ENCODE measurements at places on chromosomes 12 and 14.
A peak's percentile ranks its signal among the peaks of the same experiment; 100 is the strongest.

GRCh38 chr14:76778546-76779215 lies 17.4 kb downstream of the VASH1 start:
- DNase-seq = no peak

DNA sequence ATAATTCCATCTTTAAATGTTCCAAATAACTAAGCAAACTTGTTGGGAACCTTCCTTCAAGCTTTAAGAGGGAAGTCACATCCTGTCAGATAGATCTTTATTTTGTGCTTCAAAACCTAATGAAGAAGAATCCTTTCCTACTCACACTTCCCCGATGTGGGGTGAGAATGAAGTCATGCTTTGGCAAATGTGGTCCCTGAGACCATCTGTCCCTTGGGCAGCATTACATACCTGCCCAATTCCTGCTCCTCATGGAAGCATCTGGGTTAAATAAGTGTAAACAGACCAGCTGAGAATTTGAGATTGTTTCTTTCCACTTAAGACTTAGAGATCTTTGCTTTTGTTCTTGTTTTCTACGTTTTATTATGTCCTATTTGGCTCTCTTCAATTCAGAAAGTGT lies 606.0 kb upstream of the TMEM132C start:
- DNase-seq = no peak

DNA sequence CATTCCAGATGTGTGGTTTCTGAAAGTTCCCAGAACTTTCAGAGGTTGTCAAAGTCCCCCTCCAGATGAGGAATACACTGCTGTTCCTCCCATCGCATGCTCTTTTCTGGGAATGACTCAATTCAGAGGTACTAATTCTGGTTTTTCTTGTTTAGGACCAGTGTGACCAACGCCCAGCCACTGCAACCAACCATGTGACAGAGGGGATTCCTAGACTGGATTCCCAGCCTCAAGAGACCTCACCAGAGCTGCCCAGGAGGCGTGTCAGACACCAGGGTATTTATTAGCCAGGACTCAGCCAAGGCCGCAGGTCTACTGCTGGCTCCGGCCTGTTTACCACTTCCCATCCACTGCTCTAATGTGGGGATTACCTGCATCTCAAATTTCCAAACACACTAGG lies 24.2 kb downstream of the TRAFD1 start:
- DNase-seq = peak; percentile 51

- DNase-seq = peak; percentile 77
Observed at GRCh38 chr12:105053116-105053572, 31.1 kb downstream of the ALDH1L2 start.

DNA sequence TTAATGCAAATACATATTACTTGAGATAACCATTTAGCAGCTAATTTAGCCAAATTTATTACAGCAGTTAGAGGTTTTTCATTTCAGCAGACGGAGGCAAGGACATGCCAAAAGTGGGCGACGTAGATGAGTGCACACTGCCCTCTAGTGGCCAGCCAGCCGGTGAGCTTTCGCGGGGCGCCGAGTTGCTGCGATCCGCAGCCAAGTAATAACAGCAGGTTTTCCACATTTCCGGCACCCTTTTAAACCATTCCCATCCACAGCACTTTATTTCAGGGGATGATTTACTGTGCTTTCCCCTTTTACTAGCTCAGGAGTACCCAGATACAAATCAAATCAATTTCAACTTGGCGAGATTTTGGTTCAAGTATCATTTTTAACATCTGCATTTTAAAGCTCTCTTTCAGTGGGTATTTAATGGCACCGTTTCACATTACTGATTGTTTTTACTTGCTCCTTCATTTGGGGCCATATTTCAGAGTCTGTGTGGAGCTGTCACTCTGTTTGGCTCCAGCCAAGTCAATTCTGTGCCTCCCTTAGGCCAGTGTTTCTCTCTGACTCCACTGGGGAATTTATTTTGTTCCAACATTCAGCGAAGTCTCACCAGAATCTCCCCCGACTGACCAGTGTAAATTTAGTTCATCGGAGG lies 158.0 kb downstream of the EGLN3 start:
- peak; percentile 92 for DNase-seq

GRCh38 chr12:46787496-46788055 lies 38.2 kb downstream of the SLC38A4 start:
- no peak for DNase-seq

DNA sequence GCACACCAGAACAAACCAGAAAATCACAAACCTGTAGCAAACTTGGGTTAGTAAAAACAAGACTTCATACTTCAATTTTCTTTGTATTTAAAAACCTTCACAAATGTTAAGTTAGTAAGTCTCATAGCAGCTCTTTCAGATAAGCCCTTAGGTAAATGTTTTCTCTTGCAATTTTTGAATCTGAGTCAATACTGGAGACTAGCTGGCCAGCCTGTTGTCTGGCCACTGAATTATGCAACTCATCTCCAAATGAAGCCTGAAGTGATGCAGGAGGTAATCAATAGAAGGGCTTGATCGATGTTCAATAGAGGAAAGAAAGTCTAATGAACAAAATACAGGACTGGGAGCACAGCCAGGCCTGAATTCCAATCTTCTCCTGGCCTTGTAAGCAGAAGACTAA lies 465.2 kb downstream of the LRIG3 start:
- DNase-seq = no peak

DNA sequence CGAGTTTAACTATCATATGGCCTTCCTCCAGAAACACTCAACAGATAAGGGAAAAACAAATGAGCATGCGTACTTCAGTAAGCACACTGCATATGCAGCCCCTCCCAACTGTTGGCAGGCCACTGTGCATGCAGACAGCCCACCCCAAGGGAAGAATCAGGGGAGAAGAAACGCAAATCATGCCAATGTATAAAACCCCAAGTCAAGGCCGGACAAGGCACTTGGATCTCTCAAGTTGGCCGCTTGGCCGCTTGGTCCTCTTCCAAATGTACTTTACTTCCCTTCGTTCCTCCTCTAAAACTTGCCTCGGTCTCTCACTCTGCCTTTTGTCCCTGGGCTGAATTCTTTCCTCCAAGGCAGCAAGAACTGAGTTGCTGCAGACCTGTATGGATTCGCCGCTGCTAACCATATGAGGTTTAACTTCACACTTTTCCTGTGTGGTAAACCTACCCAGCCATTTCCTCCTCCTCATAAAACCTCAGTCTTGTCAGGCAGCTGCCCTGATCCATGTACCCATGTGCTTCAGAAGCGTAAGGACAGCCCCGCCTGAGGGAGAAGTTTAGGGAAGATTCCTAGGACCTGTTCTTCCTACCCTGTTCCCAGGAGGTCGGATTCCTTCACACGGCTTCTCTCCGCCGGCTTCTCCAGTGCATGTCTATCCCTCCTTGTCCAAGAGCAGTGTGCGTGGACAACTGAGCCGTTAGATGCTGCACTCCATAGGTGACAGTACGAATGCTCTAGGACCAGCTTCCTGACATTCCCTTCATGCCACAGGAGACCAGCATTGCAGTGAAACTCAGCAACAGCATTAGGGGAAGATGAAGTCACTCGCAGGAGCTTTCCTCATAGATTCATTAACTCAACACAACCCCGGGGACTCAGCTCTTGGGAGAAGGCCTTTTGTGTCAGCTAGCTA lies 188.0 kb downstream of the MON2 start:
- DNase-seq = no peak

DNA sequence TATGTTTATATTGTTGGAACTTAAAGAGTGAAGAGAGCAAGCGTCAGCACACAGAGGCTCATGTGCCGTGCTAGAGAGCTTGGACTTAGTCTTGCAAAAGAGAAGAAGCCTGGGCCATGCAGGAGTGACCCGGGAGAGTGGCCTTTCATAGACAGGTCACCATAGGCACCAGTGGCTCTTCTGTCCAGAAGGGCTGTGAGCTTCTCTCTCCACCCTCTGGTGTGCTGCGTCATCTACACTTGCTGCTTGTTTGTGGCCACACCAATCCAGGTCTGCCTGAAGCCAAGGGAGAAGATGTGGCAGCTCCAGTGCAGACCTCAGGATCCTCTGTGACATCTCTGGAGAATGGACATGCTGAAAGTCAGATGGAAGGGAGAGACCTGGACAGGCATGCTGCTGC lies 74.4 kb downstream of the NTF3 start:
- DNase-seq = no peak

- no peak for DNase-seq
Observed at GRCh38 chr12:102891756-102892155, 25.3 kb downstream of the PAH start.

- no peak for DNase-seq
Observed at GRCh38 chr12:62562846-62563245, 96.2 kb downstream of the MON2 start.

DNA sequence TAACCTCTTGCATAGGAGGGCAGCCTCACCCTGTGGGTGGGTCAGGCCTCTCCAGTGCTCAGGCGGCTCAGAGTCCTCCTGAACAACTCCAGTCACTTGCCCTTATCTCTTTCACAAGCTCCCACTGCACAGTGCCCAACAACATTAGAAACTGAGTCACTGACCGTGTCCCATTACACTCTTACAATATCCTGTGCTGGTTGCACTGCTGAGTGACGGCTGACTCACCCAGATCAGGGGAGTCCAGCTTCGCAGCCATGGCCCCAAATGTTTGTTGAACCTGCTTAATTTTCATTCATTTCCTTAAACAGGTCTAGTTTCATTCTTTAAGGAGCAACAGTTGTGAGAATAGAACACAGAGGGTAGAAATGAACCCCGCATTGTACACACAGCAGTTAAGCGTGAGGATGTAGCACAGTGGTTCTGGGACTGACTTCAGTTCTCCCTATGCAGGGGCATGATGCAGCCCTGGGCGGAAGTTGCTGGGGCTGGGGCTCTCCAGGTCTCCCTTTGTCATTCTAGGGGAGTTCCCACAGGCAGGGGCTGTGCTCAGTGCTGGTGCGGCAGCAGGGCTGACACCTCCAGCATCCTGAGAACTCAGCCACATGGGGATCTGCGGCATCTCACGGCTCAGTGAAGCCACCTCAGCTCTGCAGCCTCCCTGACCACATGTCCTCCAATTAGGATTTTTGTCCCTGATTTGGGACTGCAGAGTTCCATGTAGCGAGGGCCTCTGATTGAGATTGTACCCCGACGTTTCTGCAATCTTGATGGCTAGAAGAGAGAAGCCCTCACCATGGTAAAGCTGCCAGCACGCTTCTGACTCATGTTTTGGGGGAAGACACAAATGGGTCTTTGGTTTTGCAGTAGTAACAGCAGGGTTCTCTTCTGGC lies 16.1 kb downstream of the GPR68 start:
- no peak for DNase-seq

GRCh38 chr14:73468828-73469375 lies 10.6 kb upstream of the NUMB start:
- DNase-seq = no peak

DNA sequence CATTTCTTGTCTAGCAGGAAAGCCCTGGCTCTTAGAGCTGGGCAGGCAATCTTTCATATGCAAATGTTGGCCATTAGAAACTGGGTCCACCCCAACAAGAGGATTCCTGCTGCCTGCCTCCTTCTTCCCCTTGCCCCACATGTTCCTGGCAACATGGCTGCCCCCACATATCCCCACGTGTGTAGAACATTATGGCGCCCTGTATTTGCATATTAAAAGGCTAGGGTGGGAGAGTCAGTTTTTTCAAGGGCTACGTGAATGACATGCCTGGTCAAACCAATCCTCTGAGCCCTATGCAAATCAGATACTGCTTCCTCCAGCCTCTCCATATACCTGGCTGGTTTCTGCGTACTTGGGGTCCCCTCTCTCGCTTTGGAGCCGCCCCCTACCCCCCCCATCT lies 514.0 kb downstream of the FUT8 start:
- no peak for DNase-seq

GRCh38 chr12:45304514-45305178 lies 88.8 kb downstream of the ANO6 start:
- no peak for DNase-seq

GRCh38 chr12:92654929-92655328 lies 47.9 kb upstream of the PLEKHG7 start:
- DNase-seq = peak; percentile 49

DNA sequence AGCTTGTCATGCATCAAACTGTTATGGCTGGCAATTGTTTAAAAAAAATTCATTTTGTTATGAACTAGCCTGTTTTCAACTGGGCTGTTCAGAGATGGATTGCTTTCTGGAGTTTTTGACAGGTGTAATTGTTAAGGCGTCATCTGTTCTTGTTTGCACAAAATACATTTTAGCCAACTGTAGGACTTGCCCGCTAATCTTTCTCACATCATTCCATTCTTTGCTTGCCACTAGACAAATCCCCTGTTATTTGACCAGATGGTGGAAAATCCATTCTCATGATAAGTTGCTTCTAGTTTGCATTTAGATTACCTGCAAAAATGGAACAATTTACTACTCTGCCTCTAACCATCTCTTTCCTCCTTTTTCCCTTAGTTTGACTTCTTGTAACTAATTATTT lies 114.3 kb downstream of the NPAS3 start:
- no peak for DNase-seq

DNA sequence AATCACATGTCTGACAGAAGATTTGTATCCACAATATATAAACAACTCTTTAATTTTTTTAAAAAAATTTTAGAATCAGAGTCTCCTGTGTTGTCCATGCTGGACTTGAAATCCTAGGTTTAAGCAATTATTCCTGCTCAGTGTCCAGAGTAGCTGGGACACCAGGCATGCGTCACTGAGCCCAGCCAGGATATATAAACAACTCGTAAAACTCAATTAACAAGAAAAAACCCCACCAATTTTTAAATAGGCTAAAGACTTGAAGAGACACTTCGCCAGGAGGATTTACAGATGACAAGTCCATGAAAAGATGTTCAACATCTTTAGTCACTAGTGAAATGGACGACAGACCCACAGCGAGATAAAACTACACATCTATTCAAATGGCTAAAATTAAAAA lies 2.0 kb upstream of the SCN8A start:
- no peak for DNase-seq

- DNase-seq = no peak
Observed at GRCh38 chr14:64064447-64064846, 211.6 kb downstream of the SYNE2 start.

GRCh38 chr14:72243309-72244293 lies 311.4 kb downstream of the RGS6 start:
- no peak for DNase-seq

GRCh38 chr12:101850199-101850598 lies 19.4 kb upstream of the GNPTAB start:
- DNase-seq = no peak

DNA sequence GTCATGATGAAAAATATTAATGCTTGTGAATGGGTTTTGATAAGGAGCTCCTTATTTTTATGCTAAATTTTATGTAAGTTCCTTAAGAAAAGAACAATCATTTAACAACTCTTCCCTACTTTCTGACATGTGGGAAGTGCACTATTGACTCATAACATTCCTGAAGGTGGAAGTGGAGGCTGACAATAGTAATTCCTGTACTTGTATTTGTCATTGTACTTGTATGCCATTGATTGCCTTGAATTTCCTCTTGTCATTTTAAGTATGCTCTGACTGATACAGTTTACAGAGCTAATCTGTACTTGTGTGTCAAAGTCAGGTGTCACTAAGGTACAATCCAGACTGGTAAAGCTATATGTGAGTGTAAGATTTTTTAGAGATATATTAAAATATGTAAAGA lies 440.0 kb downstream of the SLC16A7 start:
- DNase-seq = no peak

DNA sequence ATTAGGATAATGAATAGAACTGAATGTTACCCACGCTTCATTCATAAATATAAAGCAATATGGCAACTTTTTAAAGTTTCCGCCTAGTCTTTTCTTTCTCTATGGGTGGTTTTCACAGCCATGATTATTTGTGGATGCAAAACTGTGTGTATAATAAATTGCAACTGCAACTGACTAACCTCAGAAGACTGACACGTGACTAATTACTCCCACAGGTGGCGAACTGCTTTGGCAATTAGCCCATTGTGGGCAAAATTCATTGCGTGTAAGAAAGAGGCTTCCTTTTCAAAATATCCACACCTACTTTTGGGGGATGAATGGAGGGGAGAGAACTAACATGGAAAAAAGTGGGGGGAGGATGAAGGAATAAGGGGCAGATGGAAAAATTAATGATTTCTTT lies 79.0 kb downstream of the SLC25A21 start:
- no peak for DNase-seq

Data from left hindlimb (tissue), 1 donor.